ENCODE measurements at places on chromosomes 1 and 21.

- DNase-seq: no peak
Observed at GRCh38 chr1:166971252-166971651, 4.1 kb downstream of the ILDR2 start.

- DNase-seq: no peak
Observed at GRCh38 chr21:25081096-25081495, 526.2 kb downstream of the MRPL39 start.

- no peak for DNase-seq
Observed at GRCh38 chr1:205077158-205077933, 6.9 kb downstream of the TMEM81 start.

DNA sequence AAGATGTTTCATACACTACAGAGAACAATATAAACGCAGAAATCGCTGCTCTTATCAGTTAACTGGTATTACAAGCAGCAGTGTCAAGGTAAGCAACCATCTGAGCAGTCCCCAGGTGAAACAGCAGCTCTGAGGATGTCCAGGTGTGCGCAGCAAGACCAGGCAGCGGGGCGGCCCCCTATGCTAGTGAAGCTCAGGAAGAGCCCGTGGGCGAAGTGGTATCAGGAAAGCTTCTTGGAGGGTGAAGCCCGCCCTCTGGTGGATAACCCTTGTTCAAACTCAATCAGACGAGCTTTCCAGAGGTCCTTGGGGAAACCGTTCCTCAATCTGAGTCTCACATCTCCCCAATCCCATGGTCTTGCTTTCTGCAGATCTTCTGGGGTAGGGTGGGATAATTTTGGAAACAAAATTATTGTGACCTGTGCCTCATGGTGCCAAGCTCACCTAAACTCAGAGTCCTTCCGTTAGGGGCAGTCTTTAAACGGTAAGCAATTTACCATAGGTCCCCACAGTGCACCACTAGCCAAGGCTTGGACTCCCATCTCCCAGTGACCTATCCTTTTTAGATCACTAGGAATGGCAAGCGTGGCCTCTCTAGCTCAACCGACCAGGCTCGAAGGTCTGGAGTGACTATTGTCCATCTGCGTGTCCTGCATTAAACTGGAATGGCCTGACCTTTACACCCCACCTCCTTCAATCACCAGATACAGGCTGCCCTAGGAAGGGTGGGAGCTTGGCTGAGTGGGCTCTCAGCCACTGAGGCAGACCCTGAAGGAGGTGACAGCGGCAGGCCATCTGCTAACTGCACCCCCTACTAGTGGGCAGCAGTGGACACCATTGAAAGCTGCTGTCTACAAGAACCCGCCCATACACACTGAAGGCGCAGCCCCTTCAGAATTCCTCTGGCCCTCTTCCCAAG is 13.6 kb upstream of the FAM110D start:
- peak; percentile 76 for DNase-seq

- DNase-seq: no peak
Observed at GRCh38 chr1:53568540-53568939, 109.3 kb downstream of the DMRTB1 start.

DNA sequence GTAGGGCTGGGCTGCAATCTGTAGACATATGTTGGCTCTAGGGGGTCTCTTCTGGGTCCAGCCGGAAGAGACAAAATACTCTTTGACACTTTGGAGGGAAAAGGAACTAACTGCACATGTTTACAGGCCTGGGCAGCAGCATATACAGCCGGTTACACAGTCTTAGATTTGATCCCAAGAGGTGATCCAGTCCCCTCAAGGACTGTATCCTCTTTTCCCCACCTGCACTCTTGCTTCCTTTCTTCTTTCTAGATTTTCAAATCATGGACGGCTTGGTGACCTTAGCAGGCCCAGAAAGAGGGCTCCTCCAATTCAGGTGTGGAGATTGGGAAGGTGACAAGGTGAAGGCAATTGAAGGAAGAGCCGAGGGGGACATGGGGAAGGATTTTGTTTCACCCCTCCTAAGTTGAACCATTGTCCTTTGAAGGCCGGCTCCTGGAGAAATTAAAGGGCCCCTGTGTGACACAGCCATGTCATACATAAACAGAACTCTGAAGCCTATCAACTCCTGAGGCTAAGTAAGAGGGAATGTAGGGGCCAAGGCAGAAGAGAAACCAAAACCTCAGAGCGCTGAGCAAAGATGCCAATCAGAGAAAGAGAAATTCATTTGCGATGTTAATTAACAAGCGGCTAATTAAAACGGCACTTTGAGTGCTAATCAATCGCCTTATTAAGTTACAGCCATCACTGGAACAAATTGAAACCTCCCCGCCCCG is 5.9 kb upstream of the BARHL2 start:
- DNase-seq: no peak

- DNase-seq: no peak
Observed at GRCh38 chr1:235426143-235426542, 58.9 kb downstream of the TBCE start.

GRCh38 chr1:1561801-1562470 is 12.7 kb downstream of the SSU72 start:
- no peak for DNase-seq

DNA sequence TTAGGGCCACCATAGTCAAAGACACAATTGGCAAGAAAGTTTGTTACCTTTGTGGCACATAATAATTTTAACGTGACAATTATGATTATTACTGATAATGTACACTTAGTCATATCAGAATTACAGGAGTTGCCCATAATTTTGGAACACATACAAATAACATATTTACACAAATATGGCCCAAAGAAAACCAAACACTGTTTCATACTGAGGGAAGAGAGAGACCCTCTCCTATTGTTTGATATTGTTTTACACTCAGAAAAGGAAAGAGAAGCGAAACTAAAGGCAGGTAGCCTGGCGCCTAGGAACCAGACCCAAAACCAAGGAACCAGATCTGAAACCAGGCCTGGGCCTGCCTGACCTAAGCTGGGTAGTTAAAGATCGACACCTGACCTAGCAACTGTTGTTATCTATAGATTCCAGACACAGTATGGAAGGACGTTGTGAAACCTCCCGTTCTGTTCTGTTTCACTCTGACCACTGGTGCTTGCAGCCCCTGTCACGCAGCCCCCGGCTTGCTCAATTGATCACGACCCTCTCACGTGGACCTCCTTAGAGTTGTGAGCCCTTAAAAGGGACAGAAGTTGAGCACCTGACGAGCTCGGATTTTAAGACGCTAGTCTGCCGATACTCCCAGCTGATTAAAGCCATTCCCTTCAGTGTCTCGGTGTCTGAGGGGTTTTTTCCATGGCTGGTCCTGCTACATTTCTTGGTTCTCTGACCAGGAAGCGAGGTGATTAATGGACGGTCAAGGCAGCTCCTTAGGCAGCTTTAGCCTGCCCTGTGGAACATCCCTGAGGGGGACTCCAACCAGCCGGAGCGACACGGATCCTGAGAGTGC is 27.9 kb downstream of the C1orf115 start:
- no peak for DNase-seq

Measured in SHP77 (cell line).